ENCODE measurements at places on chromosomes 6 and 20.

DNA sequence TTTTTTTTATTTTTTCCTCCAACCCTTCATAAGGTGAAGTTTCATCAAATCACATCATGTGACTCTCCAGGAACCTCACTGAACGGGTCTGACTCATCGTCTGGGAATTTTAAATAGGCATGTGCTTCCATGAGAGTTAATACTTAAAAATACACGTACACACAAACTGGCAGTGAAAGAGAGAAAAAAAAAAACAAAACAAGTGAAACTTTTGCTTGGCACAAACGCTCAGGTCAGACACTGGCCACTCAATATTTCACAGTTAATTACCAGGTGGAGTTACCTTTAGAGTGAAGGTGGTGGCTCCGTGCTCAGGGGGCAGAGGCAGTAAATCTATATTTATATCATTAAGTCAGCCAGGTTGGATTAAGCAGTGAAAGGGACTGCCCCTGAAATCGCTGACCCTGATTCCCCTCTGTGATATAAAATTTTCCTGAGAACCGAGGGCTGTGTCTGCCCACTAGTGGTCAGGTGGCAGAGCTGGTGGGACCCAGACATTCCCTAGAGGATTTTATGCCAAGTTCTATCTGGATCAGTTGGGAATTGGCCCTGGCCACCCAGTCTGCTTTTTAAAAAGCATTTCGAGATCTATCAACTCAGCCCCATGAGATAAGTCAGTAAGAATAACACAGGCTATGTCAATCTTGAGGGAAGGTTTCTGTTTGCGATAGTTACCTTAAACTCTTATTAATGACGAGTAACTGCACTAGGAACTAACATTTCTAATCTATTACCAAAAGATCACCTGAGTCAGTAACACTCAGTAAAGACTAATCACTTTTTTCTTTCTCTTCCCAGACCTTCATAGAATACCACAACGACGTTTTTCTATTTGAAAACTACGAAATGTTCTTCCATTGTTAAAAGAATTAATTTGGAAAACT, 259.1 kb downstream of the HDGFL1 start:
- peak; percentile 36 for DNase-seq

DNA sequence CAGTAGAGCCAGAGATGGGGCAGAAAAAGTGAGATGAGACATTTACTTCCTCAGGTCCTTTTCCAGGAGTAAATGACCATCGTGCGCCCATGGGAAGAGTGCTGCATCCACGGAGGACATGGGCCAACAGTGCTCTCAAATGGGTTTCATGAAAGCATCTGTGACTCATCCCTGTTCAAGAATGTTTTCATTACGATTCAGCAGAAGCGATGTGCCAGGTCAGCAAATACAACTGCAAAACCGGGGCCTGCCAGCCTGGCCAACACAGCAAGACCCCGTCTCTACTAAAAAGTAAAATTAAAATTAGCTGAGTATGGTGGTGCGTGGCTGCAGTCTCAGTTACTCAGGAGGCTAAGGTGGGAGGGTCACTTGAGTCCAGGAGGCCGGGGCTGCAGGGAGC, 125.1 kb downstream of the LY86 start:
- no peak for DNase-seq

GRCh38 chr6:70973604-70974003, 16.7 kb upstream of the B3GAT2 start:
- DNase-seq: no peak

- DNase-seq: no peak
Measured at GRCh38 chr6:14095437-14095836, 22.1 kb upstream of the CD83 start.

DNA sequence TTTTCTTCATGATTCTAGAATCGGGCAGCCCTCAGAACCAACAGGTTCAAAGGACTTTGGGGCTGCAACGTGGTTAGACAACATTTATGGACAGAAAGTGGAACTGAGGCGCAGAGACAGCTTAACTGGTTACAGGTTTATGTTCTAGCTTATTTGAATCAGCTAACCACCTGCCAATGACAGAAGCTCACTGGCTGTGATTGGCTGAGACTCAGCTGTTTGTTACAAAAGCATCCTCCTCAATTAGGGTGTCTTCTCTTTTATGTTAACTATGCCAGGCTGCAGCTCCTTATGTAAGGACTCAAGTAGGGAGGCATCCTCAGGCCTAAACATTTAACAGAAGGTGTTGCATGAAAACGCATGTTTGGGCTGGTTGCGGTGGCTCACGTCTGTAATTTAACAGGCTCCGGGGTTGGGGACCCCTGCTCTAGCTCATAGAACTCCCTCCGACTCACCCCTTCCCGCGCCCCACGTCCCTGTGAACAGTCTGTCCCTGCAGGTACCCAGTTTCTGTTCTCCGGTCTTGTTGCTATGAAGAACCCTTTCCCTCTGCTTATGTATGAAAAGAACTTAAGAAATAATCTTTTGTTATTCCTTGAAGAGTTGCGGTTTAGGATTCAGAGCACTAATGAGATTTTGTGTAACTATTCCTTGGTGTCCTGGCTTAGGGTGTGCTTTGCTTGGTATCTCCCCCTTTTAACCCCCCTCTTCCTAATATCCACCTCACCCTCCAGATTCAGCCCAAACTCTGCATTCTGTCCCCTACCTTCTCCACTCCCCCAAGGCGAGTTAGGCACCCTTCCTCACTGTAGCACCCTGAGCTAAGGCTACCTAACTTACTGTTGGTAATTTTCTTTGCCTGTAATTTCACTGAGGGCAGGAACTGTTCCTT, 1.2 kb upstream of the TMEM181 start:
- no peak for DNase-seq

GRCh38 chr6:74798302-74798701, 407.6 kb downstream of the COL12A1 start:
- no peak for DNase-seq

- DNase-seq: no peak
Measured at GRCh38 chr6:15063253-15063853, 182.5 kb upstream of the JARID2 start.

DNA sequence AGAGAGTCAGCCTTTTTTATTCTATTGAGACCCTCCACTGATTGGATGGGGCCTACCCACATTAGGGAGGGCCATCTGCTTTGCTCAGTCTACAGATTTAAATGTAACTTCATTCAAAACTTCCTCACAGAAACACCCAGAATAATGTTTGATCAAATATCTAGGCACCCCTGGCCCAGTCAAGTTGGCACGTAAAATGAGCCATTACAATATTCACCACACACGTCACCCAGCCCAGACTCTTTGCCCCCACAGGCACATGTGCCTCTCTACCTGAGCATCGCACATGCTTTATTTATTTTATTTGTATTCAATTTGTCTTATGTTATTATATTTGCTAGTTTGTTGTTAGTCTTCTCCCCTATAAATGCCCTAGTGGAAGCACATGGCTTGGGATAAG, 70.9 kb upstream of the EYA2 start:
- DNase-seq: no peak

DNA sequence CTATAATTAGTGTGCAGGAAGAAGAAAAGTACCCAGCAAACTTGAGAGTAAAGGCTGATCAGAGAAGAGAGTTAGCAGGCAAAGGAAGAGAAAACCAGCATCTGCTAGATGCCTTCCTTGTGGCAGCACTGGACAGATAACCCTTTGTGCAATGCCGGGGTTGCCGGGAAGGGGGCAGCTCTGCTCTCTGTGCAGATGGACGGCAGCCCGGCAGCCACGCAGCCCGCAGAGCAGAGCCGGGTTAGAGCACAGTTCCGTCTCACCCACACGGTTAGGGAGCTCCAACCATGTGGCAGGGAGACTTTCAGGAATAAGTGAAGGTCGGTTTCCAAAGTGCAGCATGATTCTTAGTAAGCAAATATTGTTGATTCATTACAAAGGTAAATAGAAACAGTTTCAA, 80.0 kb upstream of the RPS6KA2 start:
- no peak for DNase-seq

DNA sequence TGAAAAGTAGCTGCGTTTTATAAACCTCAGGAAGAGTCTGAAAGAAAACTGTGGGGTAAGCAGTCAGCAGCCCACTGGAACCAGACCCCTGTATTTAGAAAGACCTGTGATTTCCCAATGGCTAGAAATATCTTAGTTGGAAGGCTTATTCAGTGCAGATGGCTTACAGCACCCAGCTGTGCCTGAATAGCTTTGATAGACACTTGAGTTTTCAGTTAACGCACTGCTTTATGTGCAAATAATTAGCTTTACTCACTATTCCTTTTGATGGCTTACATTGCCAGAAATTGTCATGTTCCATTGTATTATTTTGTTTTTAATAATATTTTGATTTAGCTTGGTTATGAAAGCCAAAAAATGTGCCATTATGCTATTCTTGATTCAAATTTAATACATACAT, 465.3 kb upstream of the SYNCRIP start:
- DNase-seq: no peak

DNA sequence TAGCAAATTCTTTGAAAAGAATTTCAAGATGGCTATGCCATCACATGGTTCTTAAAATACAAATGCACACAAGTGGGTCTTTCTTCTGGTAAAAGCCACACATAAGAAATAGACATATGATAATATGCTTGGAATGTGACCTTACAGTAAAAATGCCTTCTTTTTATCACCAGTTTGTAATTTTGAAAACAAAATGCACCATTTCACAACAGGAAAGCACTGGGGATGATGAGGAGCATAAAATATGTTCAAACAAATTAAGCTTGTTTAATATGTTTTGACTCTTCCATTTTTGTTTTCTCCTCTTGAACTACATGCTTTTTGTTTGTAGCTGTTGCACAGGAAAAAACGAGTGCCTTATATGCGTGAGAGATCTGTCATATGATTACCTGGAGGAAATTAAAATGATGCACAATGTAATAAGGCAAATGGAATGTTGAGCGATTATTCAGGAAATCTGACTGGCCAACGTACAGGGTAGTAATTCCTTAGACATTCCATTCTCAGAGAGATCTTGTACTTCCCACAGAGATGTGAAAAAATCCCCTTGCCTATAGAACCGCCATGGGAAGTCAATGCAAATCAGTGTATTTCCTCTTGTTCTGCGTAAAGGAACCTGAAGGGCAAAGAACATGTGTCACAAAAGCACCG, 911.6 kb downstream of the TFAP2A start:
- no peak for DNase-seq

Data from left hindlimb (tissue), 1 donor.